ENCODE measurements at places on chromosomes 5 and 9.

- no peak for DNase-seq
These were observed 58.0 kb downstream of the ZNF510 start for GRCh38 chr9:96719921-96720320.

GRCh38 chr5:71492817-71493615 lies 37.6 kb downstream of the BDP1 start:
- no peak for DNase-seq

GRCh38 chr5:53403758-53404157 lies 76.7 kb upstream of the FST start:
- DNase-seq: no peak

DNA sequence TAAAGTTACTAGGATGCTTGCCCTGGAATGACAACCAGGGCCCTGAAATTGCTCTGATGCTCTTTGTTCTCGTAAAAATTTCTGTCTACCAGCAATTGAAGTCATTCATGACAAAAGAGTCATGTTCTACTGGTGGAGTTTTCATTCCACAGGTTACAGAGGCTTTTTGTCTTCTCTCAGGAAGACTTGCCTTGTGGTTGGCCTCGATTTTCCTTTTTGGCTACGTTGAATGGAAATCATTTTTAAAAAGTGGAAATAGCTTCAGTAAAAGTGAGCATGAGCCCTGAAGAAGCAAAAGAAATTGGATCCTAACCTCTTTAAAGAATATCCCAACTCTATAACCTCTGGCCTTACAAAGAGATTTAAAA lies 255.2 kb downstream of the AOPEP start:
- DNase-seq: no peak

- no peak for DNase-seq
These were observed 286.2 kb downstream of the ACTL7B start for GRCh38 chr9:108569624-108570023.

DNA sequence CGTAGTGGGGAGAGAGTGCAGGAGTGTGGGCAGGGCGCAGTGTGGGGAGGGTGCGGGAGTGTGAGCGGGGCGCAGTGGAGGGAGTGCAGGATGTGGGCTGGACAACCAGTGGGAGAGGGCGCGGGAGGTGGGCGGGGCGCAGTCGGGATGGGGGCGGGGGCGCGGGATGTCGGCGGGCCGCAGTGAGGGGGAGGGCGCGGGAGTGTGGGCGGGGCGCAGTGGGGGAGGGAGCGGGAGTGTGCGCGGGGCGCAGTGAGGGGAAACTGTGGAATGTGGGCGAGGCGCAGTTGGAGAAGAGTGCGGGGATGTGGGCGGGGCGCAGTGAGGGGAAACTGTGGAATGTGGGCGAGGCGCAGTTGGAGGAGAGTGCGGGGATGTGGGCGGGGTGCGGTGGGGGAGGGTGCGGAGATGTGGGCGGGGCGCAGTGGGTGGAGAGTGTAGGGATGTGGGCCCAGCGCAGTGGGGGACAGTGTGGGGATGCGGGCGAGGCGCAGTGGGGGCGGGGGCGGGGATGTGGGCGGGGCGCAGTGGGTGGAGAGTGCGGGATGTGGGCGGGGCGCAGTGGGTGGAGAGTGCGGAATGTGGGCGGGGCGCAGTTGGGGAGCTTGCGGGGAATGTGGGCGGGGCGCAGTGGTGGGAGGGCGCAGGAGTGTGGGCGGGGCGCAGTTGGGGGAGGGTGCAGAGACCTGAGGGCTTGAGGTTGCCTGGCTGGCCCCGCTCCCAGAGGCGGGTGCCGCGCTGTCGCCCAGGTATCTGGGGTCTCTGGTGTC lies at the start of gene NXNL2:
Gene NXNL2, plus strand, starts transcription at position 723 of the 770 bp plus-strand sequence. CDS start 257 bp downstream, outside the sequence.
- DNase-seq: peak; percentile 30
